HCT116 (cell line): ENCODE measurements at places on chromosomes 4 and X. TPM values are rescaled to one million over a fixed set of nuclear protein-coding genes. Genes with fewer than 3 reads are reported as not detected.
A peak's percentile ranks its signal among the peaks of the same experiment; 100 is the strongest.

Gene HPGDS
- not detected for total RNA-seq

Gene RHOXF1
- total RNA-seq = 0.52 TPM

DNA sequence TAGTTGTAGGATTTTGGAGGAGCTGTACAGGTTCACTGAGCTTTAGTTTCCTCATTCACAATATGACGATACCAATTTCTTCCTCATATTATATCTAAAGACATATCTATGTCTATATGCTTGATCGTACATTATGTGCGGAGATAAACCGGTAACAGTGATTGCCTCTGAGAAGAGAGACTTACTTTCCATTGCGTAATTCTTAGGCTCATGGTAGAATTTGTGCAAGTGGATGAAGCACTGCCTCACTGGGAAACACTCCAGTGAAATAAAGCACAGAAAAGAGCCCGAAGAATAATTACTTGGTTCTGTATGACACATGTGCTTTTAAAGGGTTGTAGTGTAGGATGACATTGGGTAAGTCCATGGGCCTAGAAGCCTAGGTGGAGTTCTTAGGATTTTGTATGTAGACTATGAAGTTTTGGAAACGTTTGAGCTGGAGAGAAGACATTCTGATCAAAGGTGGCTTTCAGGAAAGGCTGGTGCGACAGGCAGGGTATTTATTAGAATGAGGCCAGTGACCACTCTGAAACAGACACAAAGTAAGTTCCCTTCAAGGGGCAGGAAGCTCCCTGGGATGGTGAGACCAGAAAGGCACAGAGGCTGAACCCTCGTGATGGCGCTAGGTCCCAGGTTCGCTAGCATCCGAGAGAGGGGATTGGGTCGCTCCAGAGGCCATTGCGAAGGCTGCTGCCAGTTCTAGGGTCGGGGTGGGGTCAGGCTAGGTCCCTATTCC is 649 bp upstream of the VBP1 start:
- no peaks in the 10 kb centered on the region for H3K27me3 ChIP-seq
- no peaks in the 10 kb centered on the region for H3K4me1 ChIP-seq
- peak overlapping the region; percentile 78 for H3K4me3 ChIP-seq
- H3K27ac ChIP-seq = peak overlapping the region; percentile 67
- H3K36me3 ChIP-seq = no peaks in the 10 kb centered on the region

DNA sequence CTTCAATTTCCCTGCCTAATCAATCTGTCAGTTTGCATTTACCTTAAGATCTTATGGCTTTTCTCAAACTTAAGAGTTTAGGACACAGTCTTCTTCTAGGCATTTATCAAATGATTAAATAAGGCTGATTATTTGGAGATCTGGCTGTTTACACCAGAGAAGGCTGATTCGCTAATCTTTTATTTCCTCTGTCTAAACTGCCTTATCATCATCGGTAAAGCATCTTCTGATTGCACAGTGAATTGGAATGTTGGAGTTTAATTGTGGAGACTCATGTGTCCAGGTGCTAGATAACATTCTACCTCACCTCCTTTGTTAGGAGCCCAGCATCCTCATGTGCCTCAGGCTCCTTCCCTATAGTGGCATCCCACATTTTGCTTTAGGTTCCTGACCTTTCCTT is 100.3 kb upstream of the DDIT4L start:
- no peak for DNase-seq
- H3K27ac ChIP-seq = no peak overlapping the region
- no peaks in the 10 kb centered on the region for H3K4me1 ChIP-seq
- H3K27me3 ChIP-seq = no peaks in the 10 kb centered on the region

DNA sequence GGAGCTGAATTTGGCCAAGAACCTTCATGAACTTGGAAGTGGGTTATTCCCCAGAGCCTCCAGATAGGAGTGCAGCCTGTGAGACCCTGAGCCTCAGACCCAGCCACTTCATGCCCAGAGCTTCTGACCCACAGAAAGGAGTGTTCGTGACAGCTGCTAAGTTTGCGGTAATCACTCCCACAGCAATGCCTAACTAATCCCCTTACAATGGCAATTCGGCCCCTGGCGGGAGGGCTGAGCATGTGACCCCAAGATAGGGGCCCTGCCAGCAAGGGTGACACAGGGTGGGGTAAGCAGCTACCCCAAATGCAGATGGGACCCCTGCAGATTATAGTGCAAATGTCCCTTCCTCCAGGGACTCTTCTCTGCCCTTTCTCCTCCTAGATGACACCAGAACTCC is 22.5 kb downstream of the PNMA6E start:
- H3K4me1 ChIP-seq = no peaks in the 10 kb centered on the region
- H3K27ac ChIP-seq = no peak overlapping the region
- H3K36me3 ChIP-seq = no peaks in the 10 kb centered on the region
- DNase-seq = no peak
- H3K27me3 ChIP-seq = no peaks in the 10 kb centered on the region

Gene NAP1L2
- not detected for total RNA-seq

DNA sequence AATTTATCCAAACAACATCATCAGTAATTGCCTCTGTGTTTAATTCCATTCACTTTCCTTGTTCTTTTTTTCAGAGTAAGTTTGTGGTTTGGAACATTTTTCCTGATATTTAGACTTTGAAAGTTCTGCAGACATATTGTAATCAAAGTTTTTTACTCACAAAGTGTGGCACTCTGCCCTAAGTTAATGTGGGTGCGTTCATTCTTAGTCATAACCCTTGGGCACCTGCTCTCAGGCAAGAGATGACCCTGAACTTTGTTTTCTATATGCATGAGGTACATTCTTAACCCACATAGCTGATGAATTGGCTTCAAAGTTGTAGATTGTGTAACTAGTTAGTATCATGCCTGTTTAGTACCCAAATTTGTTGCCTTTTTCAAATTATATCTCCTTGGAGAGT is 424.3 kb downstream of the GRXCR1 start:
- H3K36me3 ChIP-seq = no peaks in the 10 kb centered on the region
- no peaks in the 10 kb centered on the region for H3K4me1 ChIP-seq
- H3K4me3 ChIP-seq = no peak overlapping the region
- no peak overlapping the region for H3K27ac ChIP-seq
- H3K27me3 ChIP-seq = no peaks in the 10 kb centered on the region

DNA sequence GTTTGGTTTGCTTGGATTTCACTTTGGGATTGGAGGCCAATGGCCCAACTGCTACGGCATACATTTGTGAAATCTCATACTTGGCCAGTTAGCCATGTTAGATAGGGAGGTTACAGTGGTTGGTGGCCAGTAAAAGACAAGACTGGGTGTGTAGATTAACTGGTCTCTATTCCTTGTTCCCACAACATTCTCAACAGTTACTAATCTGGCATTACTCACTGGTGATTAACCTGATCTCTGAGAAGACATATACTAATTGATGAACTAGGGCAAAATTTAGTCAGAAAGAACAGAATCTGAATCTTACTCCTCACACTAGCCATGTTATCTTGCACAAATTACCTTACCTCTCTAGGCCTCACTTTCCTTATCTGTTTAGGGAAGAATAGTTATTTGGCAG is 33.4 kb downstream of the GATB start:
- DNase-seq = no peak
- H3K4me3 ChIP-seq = no peak overlapping the region
- no peak overlapping the region for H3K27ac ChIP-seq
- H3K4me1 ChIP-seq = peaks cover 6% of the 10 kb centered on the region; the same call in 1 of the 2 replicates

DNA sequence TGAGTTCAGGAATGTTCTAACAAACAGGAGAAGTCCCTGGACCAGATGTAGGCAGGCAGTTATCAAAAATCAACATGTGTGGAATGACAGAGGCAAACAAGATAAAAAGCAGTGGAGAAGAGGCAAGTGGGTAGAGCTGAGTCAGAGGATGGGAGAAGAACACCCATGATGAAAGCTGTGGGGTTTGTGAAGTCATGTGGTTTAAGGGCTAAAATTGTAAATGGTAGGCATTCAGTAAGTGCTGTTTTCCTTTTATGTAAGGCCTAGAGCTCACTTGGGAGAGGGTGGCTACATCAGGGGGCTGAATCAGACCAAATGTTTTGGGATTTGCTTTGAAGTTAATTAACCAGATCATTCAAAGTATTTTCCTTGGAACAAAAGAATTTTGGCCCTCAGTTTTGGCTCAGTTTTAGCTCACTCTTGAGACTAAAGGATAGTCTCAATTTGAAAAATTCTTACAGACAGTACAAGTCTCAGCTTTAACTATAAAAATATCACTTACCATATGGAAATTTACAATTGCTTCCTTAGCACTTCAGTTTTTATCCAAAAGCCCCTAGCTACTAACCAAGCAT is 114.5 kb upstream of the PCDH7 start:
- DNase-seq = no peak
- H3K4me3 ChIP-seq = no peak overlapping the region
- no peak overlapping the region for H3K27ac ChIP-seq
- no peaks in the 10 kb centered on the region for H3K36me3 ChIP-seq

- H3K36me3 ChIP-seq = no peaks in the 10 kb centered on the region
- peak within 1 kb of the TSS; percentile 70 for H3K4me3 ChIP-seq
- peak; percentile 56 for DNase-seq
- H3K27ac ChIP-seq = peak within 1 kb of the TSS; percentile 47
Measured at GRCh38 chrX:78139160-78140123, at the start of gene TAF9B. Gene TAF9B (minus strand): TSS chrX:78139650. CDS start chrX:78139611, 39 bp downstream.

GRCh38 chr4:89306486-89307177 is 968 bp downstream of the GPRIN3 start:
- H3K36me3 ChIP-seq = no peaks in the 10 kb centered on the region
- no peak for DNase-seq
- H3K4me3 ChIP-seq = peak overlapping the region; percentile 59
- no peak overlapping the region for H3K27ac ChIP-seq
- no peaks in the 10 kb centered on the region for H3K27me3 ChIP-seq

Gene HSD17B13
- 0.81 TPM for total RNA-seq

- H3K27me3 ChIP-seq = no peaks in the 10 kb centered on the region
- no peak overlapping the region for H3K27ac ChIP-seq
Measured at GRCh38 chr4:36651253-36651652, 369.8 kb downstream of the DTHD1 start.

DNA sequence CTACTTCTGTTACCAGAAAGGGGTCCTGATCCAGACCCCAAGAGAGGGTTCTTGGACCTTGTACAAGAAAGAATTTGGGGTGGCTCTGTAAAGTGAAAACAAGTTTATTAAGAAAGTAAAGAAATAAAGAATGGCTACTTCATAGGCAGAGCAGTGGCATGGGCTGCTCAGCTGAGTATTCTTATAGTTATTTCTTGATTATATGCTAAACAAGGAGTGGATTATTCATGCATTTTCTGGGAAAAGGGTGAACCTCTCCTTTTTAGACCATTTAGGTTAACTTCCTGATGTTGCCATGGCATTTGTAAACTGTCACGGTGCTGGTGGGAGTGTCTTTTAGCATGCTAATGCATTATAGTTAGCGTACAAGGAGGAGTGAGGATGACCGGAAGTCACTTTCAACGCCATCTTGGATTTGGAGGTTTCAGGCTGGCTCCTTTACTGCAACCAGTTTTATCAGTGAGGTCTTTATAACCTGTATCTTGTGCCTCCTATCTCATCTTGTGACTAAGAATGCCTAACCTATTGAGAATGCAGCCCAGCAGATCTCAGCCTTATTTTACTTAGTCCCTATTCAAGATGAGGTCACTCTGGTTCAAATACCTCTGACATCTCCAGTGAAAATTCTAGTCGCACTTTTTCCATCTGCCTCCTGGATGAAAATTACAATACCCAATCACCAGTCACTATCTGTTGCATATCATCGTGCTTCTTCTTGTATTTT is 15.5 kb upstream of the TDO2 start:
- no peak overlapping the region for H3K4me3 ChIP-seq
- H3K36me3 ChIP-seq = no peaks in the 10 kb centered on the region
- H3K27ac ChIP-seq = no peak overlapping the region
- no peaks in the 10 kb centered on the region for H3K27me3 ChIP-seq
- no peak for DNase-seq
- H3K4me1 ChIP-seq = no peaks in the 10 kb centered on the region

DNA sequence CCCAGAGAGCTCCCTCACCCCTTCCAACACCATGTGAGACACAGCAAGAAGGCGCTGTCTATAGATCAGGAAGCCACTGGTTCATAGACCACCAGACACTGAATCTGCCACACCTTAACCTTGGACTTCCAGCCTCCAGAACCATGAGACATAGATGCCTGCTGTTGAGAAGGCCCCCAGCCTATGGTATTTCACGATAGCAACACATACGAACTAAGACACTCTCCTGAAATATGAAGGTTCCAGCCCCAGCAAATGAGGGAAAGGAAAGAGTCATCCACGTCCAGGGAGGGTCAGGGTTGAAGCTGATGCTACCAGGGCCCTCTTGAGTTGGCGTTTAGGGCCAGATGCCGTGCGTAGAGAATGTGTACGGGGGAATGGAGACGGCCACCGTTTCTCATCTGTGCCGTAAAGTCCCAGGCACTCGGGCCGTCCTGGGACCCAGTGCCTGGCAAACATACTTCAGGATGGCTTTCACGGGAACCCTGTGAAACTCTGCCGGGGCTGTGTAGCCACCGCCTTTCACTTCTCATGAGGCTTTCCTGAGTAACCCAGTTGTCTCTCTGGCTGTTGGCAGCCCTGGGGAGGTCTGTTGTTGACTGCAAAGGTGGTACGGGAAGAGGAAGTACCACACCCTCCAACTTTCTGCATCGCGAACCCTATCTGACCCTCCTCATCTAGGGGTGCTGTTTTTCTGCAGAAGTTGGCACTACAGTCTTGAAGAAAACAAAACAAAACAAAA is 17.7 kb upstream of the P2RY8 start:
- H3K27ac ChIP-seq = no peak overlapping the region
- no peaks in the 10 kb centered on the region for H3K4me1 ChIP-seq
- H3K4me3 ChIP-seq = no peak overlapping the region
- no peaks in the 10 kb centered on the region for H3K36me3 ChIP-seq
- no peaks in the 10 kb centered on the region for H3K27me3 ChIP-seq

Gene RELL1
- total RNA-seq = 30.2 TPM

DNA sequence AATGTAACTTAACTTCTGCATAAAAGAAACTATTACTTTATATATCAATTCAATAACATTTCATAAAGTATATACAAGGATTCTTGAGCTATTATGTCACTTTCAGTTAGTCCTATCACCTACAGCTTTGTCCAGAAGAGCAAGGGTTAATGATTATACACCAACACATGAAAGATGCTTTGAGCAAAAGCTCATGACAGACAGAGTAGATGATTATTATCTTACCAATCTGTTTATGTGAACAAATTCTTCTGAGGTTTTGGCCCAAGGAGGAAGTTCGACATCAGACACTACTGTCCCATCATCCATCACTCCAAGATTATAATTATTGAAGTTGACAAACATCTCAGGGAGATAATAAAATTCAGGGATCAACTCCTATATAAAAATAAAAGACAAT is 166.7 kb upstream of the MAB21L2 start:
- H3K27me3 ChIP-seq = no peaks in the 10 kb centered on the region
- DNase-seq = no peak
- no peak overlapping the region for H3K4me3 ChIP-seq
- no peak overlapping the region for H3K27ac ChIP-seq
- no peaks in the 10 kb centered on the region for H3K4me1 ChIP-seq

DNA sequence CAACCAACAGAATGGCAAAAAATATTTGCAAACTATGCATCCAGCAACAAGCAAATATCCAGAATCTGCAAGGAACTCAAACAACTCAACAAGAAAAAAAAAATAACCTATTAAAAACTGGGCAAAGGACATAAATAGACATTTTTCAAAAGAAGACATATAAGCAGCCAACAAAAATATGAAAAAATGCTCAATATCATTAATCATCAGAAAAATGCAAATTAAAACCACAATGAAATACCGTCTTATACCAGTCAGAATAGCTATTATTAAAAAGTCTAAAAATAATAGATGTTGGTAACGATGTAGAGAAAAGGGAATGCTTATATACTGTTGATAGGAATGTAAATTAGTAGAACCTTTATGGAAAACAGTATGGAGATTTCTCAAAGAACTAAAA is 53.4 kb downstream of the WDR19 start:
- no peak overlapping the region for H3K4me3 ChIP-seq
- H3K27ac ChIP-seq = no peak overlapping the region
- DNase-seq = no peak
- no peaks in the 10 kb centered on the region for H3K27me3 ChIP-seq

- no peak for DNase-seq
- peaks cover 7% of the 10 kb centered on the region; the same call in 1 of the 2 replicates for H3K36me3 ChIP-seq
- no peaks in the 10 kb centered on the region for H3K27me3 ChIP-seq
- H3K27ac ChIP-seq = no peak overlapping the region
- H3K4me1 ChIP-seq = no peaks in the 10 kb centered on the region
Measured at GRCh38 chr4:6608758-6609414, 31.6 kb upstream of the MRFAP1 start.
